Putamen (tissue), 1 donor: ENCODE measurements at places on chromosomes 2 and 18.

DNA sequence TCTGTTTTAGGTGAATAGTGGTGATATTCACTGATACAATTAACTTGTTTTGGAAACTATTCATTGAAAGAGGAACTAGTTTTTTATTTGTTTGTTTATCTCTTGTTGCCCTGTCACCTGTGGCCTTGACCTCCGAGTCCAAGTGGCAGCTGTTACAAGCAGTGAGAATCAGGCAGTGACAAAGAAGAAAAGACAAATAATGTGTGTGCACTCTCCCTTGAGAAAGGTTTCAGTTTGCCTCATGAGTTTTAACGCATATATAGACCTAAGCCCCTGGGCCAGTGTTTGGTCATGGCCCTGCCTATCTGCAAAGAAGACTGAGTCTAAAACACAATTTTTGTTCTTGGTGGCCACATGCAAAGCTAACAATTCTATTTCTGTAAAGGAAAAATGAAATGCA is 15.3 kb downstream of the KYNU start:
- DNase-seq: no peak

- DNase-seq: no peak
These were observed 188.4 kb downstream of the LOXHD1 start for GRCh38 chr18:46468426-46469180.

DNA sequence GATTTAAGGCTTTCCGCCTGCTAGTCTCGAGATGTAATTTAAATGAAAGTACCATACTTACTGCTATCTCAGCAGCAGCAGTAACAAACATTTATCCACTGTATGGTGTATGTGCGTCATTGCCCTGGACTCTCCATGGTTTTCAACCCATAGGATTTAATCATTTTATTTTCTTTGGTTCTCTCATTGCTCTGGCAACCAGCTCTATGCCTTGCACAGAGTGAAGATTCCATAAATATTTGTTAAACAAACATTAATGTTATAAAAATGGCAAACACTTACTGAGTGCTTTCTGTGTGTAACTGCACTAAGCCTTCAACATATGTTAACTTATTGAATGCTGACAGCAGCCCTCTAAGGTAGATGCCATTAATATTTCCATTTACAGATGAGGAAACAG is 1.3 kb upstream of the LMAN1 start:
- no peak for DNase-seq

DNA sequence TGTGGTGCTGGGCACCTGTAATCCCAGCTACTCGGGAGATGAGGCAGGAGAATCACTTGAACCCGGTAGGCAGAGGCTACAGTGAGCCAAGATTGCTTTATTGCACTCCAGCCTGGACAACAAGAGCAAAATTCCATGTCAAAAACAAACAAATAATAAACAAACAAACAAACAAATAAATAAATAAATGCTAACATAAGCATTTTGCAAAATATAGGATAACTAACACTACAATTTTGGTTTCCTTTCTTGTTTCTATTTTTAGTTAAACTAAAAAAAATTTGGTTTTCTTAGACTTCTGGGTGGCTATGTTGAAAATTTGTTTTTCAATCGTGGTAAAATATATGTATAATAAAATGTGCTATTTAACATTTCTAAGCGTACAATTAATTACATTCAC is 115.0 kb upstream of the ZNF516 start:
- no peak for DNase-seq
